ENCODE measurements at places on chromosomes 7 and 10.

GRCh38 chr10:72275351-72276012 is 1.8 kb downstream of the DDIT4 start:
- DNase-seq = no peak

DNA sequence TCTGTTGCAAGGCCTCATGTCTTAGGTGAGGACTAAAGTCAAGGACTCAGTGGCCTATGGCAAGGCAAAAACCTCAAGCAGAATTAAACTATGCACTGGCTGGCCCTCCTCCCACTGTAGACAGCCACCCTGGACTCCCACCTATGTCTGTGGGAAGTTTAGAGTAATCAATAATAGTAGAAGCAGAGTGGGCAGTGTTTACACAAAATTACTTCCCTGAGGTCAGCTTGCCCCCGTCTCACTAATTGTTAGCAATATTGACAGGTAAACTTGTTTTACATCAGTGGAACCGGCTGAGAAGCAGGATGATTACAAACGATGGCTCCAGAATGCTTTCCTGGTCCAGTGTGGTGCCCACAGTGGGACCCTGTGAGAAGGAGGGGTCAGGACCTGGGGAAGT is 27.9 kb upstream of the NPFFR1 start:
- no peak for DNase-seq

DNA sequence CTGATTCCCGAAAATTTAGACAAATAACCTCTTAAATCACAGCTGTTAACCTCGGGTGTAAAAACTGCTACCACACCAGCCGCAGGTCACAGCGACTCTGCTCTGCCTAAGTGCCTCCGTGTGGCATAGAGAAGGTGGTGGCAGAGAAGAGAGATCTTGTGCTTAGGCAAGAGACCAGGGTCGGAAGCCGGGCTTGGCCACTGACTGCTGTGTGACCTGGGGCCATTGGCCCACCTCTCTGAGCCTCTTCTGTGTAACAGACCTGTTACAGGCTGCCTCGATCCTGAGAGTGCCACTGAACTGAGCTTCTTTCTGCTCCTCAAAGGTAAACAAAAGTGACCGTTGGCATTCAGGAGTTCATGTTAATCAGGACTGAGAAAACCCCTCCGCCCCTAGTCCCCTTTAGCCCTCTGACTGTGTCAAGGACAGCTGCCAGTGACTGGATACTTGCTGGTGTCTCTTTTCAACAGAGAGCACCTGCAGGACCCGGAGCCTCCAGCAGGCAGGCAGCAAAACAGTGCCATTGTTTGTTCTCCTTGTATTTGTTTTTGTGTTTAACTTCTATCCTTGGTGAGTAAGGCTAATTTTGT is 36.5 kb downstream of the ZMIZ1 start:
- DNase-seq = no peak

GRCh38 chr7:21641546-21641945 is 98.7 kb downstream of the DNAH11 start:
- no peak for DNase-seq

- no peak for DNase-seq
Observed at GRCh38 chr7:92156990-92157389, 22.0 kb downstream of the LRRD1 start.

DNA sequence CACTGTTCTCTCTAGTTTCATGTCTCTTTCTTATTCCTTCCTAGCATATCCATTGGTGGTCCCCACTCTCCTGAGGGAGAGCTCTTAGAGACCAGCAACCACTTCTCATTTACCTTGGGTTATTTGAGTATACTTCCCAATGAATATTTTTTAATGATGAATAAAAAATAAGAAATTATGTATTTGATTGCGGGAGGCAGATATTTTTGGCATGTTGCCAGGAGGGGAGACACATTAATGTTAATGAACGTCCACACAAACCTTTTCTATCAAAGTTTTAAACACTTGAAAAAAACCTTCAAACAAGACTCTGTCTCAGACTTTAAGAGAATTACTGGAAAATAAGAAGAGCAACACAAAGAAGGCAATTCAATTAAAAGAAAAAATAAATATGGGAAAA is 260.6 kb upstream of the MAGI2 start:
- DNase-seq = no peak

DNA sequence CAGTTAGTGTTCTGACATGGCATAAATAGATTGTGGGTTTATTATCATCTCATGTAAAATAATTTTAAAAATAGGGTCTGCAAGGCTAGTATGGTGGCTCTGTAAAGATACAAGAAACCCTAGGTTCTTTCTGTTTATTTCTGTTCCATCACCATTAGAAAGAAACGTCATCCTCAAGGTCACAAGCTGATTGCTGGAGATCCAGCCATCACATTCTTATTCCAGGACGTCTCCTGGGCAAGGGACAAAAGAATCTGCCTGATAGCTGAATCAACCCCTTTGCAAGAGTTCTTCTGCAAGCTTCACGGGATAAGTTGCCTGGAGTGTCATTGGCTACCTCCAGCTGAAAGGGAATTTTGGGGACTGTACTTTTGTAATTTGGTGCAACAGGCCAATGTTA is 184.4 kb downstream of the CAMK1D start:
- no peak for DNase-seq

DNA sequence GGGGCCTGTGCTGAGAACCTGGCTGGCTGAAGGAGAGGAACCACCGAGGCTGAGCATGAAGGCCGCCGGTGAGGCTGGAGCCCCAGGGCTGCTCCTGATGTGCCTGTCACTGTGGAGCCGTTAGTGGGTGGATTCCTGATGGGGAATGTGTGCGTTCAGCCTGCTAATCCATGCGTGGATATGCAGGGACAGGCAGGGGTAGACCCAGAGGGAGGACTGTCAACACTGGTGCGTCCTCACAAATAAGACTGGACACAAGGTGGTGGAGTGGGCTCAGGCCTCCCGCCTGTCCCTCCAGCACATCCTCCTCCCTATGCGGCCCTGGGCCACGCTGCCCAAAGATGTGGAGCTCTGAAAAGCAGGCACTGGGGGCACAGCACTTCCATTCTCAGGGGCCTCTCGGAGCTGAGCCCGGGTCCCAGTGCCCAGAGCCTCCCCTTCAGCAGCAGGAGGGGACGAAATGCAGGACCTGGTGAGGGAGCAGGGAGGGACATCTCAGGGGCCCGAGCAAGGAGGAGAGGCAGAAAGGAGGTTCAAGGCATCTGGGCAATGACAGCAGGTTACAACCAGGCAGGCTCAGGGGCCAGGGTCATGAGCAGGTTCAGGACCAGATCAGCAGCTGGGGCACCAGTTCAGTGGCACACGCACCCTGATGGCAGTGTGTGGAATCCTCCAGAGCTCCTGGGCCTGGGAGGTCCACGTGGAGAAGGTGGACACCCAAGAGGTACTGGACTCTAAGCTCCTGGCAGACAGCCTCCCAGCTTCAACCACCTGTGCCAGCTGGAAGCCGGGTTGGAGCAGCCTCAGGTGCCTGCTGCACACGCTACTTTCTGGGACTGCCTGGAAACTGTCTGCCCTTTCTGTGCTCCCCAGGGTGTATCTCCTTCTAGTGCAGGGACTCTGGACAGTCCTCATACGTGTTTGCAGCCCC is 33.5 kb upstream of the ANTXRL start:
- no peak for DNase-seq

- no peak for DNase-seq
Observed at GRCh38 chr10:75030371-75030770, 81.1 kb upstream of the SAMD8 start.

DNA sequence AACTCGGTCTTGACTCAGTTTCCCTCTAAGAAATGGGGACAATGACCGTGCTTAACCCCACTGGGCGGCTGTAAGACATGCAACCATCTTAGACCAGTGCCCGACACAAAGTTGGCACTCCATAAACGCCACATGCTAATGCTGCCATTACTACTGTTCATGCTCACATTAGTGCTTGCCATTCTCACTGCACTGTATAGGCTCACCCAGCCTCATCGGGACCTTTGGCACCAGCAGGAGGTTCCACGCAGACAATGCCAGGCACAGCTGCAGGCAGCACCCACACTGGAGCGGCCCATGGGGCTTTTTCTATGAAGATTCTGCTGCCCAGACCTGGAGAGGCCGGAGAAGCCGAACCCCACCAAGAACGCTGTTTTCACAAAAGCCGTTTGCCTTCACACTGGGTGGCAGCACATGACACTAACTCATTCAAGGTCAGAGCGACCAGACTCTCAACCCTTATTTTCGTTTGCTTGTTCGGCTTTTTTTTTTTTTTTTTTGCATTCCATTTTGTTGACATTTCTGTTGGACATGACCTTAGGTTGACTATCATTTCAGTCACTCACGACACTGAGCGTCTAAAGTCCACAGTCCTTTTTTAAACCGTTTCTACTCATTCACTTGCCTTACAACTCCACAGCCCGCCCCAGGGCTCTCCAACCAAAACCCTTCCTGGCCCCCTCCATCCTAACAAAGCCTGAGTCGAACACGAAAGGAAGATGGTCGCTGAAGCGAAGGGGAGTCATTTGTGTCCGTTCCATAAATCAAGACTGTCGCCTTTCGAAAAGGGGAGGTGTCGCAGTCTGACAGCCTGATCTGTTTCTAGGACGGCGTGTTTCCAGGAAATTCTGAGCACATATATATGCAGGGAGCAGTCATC is 124.4 kb upstream of the RNF32 start:
- DNase-seq = no peak

- DNase-seq = no peak
Observed at GRCh38 chr7:98107313-98107721, 655 bp downstream of the LMTK2 start.

- DNase-seq = no peak
Observed at GRCh38 chr7:143487566-143487965, 9.9 kb downstream of the TAS2R41 start.

GRCh38 chr7:88401009-88401623 is 94.4 kb upstream of the STEAP4 start:
- DNase-seq = no peak

GRCh38 chr10:104059364-104059763 is 26.3 kb downstream of the COL17A1 start:
- no peak for DNase-seq

GRCh38 chr10:114477285-114477684 is 73.0 kb upstream of the AFAP1L2 start:
- no peak for DNase-seq

DNA sequence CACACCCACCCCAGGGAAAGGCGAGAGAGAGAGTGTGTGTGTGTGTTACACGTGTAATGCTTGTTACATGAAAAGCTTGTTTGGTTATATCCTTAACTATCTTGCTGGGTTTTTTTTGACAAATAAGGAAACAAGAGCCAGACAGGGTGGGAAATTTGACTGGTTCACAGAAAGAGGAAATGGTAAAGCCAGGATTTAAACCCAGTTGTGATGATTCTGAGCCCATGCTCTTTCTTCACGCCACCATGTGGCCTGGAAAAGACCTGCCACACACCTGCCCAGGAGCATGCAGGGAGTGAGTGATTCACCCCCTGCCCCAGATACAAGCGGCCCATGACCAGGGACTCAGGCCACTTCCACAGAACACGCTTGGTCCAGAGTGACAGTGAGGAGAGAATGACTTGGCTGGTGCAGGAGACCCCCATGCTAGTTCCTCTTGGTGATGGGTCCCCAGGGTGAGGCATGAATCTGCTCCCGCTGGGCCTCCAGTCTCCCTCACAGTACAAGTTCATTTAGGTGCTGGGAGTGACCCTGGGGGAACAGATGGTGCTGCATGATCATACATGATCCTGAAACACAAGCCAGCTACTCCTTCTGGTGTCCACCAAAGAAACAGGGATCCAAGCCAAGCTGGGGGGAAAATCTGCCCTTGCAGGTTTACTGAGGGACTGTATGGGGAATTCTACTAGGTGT is 21.0 kb upstream of the EIF5AL1 start:
- no peak for DNase-seq

DNA sequence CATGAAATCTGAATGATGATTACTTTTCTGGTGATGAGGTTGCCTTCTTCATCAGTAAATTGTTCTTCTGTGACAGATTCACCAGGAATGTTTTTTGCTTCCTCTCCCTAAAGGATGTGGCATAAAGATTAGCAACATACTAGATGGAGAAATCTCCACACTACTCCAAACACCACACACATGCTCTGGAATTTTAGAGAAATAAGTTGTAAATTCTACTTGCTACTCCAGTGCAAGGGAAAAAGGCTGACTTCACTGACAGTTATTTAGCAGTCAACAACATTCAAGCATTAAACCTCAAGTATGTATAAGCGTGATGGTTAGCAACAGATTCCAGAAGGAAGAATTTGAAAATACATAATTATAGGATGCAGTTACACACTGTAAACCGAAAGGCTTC is 137.9 kb upstream of the CCDC6 start:
- DNase-seq = no peak

DNA sequence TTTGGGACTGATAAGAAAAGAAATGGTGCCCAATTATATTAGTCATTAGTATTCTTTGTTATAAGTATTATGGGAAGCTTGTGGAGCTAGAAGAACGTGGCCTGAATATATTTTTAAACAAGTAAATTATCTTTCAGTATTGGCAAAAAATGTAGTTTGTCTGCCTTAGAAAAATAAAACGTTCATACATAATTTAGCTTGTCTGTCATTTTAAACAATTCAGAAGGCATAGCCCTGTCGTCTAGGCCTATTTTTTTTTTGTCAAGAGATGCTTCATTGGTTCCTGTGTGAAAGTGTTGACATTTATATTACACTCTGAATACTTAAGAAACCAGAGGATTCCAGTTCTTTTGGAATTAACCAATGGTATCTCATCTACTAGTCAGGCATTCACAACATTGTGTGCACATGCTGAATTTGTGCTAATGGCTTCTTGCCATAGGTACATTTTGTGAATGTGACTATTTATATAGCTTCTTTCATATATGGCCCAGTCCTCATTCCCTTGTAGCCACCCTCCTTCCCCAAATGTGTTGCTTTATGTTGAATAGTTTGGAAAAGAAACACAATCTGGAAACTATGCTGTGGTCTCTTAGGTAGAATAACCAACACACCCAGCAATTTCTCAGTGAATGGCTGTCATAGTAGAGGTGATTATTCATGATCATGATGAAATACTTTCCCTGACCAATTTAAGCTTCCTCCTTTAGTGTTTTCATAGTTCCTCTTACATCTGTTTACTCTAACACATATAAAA is 435.8 kb downstream of the EXOC4 start:
- DNase-seq = no peak

DNA sequence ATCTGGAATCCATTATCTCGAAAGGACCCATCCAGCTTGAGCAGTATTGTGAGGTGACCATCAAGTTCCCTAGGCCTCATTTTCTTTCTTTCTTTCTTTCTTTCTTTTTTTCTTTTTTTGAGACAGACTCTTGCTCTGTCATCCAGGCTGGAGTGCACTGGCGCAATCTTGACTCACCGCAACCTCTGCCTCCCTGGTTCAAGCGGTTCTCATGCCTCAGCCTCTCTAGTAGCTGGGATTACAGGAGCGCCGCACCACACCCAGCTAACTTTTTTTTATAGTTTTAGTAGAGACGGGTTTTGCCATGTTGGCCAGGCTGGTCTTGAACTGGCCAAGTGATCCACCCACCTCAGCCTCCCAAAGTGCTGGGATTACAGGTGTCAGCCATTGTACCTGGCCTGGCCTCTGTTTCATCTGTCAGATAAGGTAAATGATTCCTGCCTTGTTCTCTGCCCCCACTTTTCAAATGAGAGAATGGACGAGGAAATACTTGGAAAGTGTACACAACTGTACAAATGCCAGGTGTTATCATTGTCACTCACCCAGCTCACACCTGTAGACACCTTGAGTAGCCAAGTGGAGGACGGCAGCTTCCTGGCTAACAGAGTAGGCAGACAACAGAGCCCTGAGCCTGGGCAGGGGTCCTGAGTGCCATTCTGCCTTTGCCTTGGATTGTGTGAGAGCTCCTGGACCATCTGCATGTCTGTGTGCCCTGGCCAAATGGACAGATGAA is 54.1 kb downstream of the HK1 start:
- DNase-seq = no peak
